ENCODE measurements at places on chromosomes 6 and 20.

DNA sequence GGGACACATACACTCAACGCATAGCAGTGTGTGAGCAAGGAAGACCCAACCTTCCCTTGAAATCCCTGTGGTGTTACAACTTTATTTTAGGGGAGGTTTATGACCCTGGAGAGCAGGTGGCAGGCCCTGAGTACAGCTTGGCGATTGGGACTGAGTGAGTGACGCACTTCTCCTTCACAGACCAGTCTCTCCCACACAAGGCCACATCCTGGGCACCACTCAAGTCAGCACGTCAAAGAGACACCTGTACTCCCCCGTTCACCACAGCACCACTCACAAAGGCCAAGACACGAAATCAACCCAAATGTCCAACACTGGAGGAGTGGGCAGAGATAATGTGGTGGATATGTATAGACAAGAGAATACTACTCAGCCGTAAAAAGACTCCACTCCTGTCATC lies 57.0 kb upstream of the FRMD1 start:
- no peak for DNase-seq

- DNase-seq = no peak
Observed at GRCh38 chr6:120534954-120535353, 799.3 kb downstream of the TBC1D32 start.

- no peak for DNase-seq
Observed at GRCh38 chr20:51528263-51529027, 14.1 kb downstream of the NFATC2 start.

DNA sequence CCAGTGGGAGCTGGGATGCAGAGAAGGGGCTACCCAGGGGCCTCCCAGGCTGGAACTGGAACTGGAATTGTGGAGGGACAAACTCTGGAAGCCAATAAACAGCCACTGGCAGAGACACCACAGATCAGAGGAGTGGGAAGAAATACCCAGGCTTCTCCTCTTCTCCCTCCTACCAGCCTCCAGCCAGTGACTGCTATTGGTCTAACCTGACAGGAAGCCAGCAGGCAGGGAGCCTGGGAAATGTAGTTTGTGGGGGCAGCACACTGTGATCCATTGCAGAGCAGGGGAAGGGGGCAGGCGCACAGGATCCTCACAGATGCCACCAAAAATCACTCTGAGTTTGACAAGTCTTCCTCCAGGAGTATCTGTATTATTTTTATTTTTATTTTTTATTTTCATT lies 12.1 kb upstream of the MLN start:
- DNase-seq = peak; percentile 13

DNA sequence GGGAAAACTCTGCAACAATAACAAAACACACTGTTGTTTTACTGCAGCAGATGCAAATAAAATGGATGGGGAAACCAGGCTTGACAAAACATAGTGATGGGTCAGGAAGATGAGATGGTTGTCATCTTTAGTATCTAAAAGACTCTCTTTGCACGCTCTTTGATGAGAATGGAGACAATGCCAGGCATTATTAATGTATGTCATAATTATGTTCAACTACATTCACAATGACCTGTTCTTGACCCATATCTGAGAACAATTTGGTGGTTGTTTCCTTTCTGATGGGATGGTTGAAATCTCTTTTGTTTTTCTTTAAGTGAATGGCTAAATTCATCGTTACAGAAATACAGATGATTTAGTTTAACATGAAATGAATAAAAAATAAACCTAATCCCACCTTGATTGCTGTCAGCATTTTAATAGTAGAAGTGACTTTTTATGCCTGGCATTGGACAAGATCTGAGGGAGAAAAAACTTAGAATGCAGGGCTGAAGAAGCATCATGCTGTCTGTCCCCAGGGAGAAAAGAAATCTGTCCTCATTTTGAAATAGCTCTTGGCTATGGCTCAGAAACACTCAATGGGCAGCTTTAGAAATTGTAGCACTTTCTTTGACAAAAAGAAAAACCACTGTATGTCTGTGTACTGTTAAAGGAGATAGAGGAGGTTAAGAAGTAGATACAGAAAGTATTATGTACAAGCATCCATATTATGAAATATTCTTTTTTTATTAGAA lies 12.4 kb upstream of the GRIK2 start:
- DNase-seq = no peak

DNA sequence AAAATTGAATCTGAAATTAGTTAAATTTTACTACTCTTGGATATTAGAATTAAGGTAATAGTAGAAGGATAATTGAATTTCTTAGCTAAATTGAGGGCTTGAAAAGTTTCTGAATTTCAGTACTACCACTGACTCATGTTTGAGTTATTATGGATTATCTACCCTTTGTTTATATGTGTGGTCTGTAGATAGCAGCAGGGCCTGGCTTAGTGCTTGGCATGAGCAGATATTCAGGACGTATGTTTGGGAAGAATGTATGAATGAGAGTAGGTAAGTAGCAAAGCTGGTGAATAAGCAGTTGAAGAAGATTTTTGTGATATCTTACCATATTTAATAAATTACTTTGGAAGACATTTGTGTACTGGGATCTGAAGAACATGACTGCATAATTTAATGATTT lies 152.7 kb downstream of the MACROD2 start:
- DNase-seq = no peak

GRCh38 chr20:10629946-10630650 lies 43.7 kb downstream of the JAG1 start:
- DNase-seq = no peak

DNA sequence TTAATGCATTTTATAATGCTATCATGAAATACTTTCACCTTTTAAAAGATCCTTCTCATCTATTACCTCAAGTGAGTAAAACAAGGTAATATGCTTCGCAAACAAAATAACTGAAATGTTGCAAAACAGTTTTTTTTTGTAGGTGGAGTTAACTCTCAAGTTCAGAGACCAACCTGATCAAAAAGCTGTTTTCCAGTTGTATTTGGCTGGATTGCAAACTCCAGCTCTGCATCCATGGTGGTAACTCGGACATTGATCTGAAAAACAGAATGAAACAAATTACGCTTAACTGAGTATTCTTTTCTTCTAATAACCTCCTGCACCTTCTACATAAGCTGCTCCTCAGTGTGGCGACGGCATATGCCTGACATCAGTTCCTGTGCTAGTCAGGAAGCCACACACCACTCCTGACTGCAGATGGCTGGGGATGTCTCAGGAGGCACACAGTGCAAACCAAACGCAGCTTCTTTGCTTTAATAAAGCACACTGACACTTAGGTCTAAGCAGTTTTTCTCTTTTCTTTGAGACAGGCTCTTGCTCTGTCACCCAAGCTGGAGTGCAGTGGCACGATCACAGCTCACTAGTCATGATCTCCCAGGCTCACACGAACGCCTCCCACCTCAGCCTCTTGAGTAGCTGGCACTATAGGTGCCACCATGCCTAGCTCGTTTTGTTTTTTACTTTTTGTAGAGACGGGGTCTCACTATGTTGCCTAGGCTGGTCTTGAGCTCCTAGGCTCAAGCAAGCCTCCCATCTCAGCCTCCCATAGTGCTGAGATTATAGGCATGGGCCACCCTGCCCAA lies 29.9 kb downstream of the EZR start:
- DNase-seq = no peak

- DNase-seq = peak; percentile 33
Observed at GRCh38 chr6:165308926-165309731, at the start of gene C6orf118. C6orf118 (minus strand) TSS chr6:165309605; CDS start chr6:165309586, 19 bp downstream.

- no peak for DNase-seq
Observed at GRCh38 chr6:22550971-22551670, 18.2 kb upstream of the HDGFL1 start.

DNA sequence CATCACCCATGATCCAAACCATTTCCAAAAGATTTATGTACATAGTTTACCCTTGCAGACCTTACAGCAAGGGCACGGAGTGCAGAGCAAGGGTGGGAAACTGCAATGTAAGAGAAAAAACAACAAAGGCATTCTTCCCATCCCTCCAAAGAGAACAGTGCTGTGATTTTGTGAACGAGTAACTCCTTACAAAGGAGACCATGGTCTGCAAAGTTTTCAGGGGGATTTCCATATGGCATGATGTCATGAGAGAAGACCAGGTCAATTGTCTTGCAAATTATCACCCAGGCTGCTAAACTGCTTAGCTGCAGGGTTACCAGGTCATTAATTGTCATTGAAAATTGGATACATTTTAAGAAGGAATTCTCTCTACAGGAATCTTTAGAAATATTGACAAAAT lies 58.3 kb downstream of the LAMP5 start:
- DNase-seq = no peak

- no peak for DNase-seq
Observed at GRCh38 chr6:63683071-63683603, 47.5 kb downstream of the PHF3 start.

GRCh38 chr6:90893400-90893799 lies 306.5 kb upstream of the MAP3K7 start:
- DNase-seq = no peak

- DNase-seq = no peak
Observed at GRCh38 chr6:130681028-130681427, 146.2 kb upstream of the SMLR1 start.

DNA sequence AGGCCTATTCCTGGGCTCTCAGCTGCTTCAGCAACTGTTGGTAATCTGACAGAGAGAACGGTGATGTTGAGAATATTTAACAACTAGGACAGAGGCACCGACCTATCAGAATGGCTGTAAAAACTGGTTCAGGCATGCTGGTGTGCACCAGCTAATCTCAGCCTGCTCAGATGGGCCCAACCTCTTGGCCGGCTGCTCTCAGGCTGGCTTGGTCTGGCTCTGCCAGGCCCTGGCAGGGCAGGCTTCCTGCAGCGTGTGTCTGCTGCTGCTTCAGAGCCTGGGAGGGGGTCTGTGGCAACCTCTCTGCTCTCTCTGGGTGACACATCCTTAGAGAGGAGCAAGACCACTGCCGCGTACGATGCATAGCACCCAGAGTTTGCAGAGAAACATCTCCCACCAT lies 4.8 kb downstream of the SLC2A12 start:
- peak; percentile 41 for DNase-seq

- DNase-seq = no peak
Observed at GRCh38 chr20:6055161-6055783, 1.4 kb upstream of the LRRN4 start.

DNA sequence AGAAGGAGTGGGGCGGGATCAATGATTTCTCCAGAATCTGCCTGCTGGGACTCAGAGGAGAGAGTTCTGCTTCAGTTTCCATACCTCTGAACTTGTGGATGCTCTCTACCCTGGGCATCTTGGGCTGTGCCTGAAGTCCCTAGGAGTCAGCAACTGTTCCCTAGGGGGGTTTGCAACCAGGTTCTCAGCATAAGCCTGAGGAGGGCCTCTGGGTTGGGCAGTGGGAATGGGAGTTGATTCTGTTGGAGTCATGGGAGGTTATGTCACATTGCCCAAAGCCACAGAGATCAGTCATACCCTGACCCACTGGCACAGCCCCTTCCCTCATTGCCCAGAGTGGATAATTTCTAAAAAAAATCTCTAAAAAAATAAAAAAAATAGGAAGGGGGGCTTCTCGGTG lies 47.4 kb downstream of the MOCS1 start:
- DNase-seq = no peak

DNA sequence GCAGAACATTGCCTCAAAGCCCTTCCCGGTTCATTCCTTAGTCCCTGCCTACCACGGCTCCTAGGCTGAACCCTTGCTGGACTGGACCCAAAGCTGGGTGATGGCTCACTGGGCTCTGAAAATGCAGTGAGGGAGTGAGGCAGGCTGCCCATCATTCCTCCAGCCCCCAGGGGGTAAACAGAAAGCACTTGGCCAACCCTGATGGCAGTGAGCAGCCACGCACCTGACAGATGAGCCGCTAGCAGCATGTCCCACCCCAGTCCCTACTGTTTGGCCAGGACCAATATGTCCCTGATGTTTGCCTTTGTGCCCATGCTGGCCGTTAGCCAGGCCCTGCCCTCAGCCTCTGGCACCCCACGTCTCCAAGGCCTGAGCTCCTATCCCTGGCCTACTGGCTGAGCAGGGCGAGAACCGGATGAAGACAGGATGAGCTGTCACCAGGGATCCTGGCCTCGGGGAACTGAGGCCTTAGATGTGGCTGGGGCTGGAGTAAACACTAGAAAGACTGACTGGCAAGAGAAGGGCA lies 19.4 kb upstream of the BAK1 start:
- no peak for DNase-seq

DNA sequence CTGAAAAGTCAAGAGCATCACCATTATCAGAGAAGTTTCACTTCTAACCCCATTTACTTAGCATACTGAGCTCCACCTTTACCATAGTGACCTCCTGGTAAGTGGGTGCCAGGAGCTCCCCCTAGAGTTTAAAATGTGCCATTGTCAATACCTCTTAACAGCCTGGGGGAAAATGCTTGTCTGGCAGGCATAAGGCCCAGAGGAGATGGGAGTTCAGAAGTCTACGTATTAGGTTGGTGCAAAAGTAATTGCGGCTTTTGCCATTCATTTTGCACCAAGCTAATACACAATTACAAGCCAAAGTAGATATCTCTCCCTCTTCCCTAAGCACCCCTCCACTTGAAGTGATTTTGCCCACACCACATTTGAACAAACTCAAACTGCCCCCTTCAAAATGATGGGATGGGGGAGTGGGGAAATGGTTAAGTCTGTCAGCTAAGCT lies 919.0 kb downstream of the KIF16B start:
- DNase-seq = peak; percentile 66

GRCh38 chr6:56647172-56647762 lies 4.6 kb upstream of the DST start:
- DNase-seq = no peak

- DNase-seq = no peak
Observed at GRCh38 chr6:35213824-35214756, at the start of gene SCUBE3. SCUBE3 (plus strand) TSS chr6:35213956; CDS start chr6:35214419, 463 bp downstream.

DNA sequence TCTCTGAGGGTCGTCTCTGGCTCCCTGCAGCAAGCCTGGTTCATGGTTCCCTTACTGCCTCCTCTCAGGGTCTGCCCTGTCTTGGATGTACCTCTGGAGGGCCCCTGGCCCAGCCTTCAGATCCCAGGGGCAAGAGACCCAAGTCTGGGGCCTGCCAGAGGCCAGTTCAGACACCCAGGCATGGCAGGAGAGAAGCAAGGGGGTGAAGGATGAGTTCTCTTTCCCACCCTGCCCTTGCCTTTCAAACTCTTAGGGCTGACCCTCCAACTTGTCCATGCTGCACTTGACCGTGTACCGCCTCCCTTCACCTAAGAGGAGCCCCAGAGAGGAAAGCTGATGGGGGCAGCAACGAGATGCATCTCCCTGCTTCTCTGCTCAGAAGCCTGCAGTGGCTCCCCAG lies 4.2 kb downstream of the GDAP1L1 start:
- no peak for DNase-seq

DNA sequence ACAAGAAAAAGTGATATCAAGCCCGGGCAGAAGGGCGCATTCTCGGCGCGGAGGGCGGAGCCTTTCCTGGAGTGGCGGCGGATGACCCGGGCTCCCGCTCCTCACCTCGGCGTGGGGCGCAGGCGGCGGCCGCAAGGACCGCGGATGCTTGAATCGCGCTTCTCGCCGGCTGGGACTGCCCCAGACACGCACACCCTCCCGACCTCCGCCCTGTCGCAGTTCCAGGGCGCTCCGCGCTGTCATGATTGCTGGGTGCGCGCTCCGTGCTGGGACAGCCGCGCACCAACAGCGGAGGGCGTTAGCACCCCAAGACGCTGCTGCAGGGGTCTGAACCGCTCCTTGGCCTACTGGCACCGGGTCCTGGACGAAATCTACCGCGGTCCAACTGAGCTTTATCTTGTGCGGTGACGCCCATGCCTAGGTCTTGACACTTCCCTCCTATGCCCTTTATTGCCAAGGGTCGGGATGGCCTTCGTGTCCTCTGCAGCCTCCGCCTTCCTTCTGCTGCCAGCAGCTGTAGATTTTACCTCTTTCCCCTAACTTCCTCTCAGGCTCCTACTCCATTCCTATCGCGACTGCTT lies 43.3 kb downstream of the IRAK1BP1 start:
- DNase-seq = no peak

GRCh38 chr6:24821860-24822444 lies 23.2 kb upstream of the ARMH2 start:
- DNase-seq = no peak
